ENCODE measurements at places on chromosomes 4 and X.

GRCh38 chrX:136204571-136204970 is 46.6 kb downstream of the MAP7D3 start:
- no peak for DNase-seq

- no peak for DNase-seq
Measured at GRCh38 chr4:85676050-85676425, 201.1 kb downstream of the ARHGAP24 start.

DNA sequence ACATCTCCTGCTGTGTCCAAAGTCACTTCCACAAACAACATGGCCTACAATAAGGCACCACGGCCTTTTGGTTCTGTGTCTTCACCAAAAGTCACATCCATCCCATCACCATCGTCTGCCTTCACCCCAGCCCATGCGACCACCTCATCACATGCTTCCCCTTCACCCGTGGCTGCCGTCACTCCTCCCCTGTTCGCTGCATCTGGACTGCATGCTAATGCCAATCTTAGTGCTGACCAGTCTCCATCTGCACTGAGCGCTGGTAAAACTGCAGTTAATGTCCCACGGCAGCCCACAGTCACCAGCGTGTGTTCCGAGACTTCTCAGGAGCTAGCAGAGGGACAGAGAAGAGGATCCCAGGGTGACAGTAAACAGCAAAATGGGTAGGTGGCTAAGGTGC is 123.9 kb downstream of the PDLIM5 start:
- DNase-seq: no peak

GRCh38 chrX:7714351-7714750 is 128.6 kb upstream of the VCX start:
- DNase-seq: no peak

DNA sequence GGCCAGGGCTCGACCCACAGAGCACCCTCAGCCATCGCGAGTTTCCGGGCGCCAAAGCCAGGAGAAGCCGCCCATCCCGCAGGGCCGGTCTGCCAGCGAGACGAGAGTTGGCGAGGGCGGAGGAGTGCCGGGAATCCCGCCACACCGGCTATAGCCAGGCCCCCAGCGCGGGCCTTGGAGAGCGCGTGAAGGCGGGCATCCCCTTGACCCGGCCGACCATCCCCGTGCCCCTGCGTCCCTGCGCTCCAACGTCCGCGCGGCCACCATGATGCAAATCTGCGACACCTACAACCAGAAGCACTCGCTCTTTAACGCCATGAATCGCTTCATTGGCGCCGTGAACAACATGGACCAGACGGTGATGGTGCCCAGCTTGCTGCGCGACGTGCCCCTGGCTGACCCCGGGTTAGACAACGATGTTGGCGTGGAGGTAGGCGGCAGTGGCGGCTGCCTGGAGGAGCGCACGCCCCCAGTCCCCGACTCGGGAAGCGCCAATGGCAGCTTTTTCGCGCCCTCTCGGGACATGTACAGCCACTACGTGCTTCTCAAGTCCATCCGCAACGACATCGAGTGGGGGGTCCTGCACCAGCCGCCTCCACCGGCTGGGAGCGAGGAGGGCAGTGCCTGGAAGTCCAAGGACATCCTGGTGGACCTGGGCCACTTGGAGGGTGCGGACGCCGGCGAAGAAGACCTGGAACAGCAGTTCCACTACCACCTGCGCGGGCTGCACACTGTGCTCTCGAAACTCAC is 3.6 kb downstream of the MID1IP1 start:
- DNase-seq: peak; percentile 68

DNA sequence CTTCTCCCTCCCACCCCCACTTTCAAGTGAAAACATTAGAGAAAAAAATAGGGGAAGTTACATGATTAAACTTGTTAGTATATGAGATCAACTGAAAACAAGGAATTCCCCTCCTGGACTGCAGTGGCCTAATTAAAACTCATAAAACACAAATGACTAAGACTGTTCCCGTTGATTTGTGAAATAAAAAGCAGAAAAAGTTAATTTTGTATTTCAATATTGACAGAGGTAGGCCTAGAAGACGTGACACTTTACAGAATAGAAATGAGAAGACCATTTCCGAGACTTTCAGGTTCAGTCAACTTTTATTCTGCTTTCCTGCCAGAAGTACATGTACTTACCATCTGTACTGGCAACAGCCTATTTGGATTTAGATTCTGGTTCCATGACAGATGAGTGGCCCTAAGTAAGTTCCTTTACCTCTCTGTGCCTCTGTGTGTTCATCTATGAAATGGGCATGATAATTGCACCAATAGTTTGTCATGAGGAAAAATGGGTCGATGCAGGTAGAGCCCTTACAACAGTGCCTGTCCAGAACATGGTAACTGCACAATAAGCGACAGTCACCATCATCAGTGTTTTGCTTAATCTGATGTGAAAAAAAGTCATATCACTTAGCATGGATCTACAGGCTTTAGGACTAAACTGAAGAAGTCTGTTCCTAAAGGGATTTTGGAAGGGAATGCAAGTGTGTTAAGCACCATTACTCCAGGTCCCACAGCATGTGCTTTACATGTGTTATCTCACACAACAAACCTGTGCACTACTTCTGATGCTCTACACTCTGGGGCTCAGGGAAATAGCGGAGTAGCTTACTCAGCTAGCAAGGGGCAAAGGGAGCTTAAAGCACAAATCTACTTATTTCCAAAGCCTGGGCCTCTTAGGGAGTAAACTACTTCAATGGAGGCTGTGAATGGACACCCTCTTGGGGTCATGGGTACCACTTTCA is 562.3 kb upstream of the DIPK2B start:
- no peak for DNase-seq

GRCh38 chr4:184833046-184833838 is 7.5 kb upstream of the ACSL1 start:
- no peak for DNase-seq

- DNase-seq: no peak
Measured at GRCh38 chrX:100353326-100353725, 56.7 kb downstream of the PCDH19 start.

Measured in sciatic nerve (tissue), 2 donors.